D721Med (cell line): ENCODE measurements at places on chromosomes 1 and 21.

DNA sequence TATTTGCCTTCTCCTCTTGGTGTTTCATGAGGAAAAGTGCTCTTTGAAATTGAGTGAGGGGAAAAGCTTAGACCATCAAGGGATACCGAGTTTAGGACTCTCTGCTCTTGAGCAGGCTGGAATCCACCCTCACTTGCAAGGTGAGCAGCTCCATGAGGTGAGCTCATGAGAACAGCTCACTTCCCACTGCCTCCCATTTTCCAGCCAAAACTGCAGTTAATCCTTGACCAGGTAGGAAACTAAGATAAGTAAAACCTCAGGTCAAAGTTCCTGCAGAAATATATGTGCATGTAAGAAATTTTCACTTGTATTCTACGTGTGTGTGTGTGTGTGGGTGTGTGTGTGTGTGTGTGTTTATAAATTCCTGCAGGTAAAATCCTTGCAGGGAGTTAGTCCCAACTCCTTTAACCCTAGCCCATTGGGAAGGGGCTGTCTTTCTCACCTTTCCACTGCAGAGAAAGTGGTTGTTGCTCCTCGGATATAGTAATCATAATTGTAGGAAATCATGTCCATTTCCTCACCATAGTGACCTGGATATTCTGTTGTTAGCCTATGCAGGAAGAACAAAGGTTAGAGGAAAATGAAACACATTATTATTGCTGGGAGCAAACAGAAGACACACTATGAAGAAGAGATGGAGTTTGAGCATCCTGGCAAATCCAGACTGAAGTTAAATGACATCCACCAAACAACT lies 28.3 kb downstream of the DPT start:
- DNase-seq = no peak

DNA sequence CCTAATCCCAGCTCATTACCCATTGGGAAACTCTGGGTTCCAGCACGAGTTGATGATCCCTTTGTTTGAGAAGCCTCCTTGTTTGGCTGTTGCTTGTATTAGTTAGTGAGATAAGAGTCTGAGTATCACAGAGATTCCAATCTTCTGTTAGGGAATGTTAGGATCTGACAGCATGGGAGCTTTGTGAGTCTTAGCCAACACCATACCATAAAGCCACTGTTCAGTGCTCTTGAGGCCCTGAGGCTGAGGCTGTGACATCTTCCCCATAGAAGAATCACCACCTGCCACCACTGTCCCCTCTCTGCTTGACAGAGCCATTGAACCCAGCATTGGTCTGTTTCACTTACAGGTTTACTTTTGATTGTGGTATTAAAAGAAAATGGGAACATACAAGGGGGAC lies 29.3 kb upstream of the NFASC start:
- no peak for DNase-seq

GRCh38 chr1:13864760-13865159 lies 164.8 kb downstream of the PRDM2 start:
- DNase-seq = no peak

GRCh38 chr1:224114787-224115175 lies 870 bp downstream of the FBXO28 start:
- DNase-seq = no peak

DNA sequence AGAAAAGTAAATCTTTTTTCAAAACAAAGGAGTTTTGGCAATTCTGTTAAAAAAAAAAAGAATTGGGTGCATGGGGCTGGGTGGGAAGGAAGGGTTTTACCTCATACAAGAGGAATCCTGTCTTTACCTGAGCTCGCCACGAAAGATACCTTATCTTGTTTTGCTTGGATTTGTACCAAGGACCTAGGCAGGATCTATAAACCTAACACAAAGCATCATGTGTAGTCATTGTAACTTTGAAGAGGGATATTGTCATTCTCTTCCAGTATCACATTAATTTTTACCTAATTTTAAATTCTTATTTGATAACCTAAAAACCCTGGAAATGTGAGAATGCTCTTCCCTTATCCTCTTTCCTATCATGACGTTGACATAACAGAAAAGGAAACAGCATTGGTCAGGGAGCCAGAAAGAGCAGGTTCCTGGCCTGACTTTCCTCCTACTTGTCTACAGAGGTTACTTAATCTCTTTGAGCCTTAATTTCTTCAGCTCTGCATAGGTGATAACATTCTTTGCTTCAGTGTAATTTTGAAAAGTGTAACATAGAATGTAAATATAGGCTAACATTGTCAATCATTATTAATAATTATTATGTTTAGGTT lies 4.0 kb upstream of the LAMC1 start:
- DNase-seq = no peak

- no peak for DNase-seq
Observed at GRCh38 chr1:2230781-2231531, 2.8 kb downstream of the SKI start.

DNA sequence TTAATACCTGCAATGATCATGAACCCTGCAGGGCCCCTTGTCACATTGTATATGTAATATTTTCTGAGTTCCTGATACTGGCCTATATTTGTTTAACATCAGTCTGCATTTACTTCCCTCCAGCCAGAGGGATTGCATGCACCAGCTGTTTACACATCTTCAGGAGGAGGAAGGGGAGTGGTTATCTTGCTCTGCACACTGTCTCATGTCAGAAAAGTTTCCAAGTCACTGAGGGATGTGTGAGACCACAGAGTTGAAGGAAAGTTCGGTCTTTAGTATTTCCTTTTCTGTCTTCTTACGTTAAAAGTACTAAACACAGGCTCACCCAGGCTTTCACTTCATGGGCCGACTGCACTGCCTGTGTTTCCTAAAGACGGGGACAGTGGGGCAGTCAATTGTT lies 574.1 kb downstream of the LMO4 start:
- no peak for DNase-seq

- DNase-seq = no peak
Observed at GRCh38 chr21:45868488-45868887, 113.1 kb upstream of the COL6A1 start.

- DNase-seq = no peak
Observed at GRCh38 chr1:221759436-221759835, 17.5 kb upstream of the DUSP10 start.

DNA sequence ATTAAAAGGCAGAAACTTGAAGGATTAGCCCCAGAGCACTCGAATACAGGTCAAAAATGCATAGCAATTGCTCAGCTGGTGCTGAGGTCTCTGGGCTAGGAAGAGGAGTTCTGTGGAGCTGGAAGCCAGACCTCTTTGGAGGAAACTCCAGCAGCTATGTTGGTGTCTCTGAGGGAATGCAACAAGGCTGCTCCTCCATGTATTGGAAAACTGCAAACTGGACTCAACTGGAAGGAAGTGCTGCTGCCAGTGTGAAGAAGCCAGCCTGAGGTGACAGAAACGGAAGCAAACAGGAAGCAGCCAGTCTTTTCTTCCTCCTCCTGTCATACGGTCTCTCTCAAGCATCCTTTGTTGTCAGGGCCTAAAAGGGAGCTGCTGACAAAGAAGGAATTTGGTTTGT lies 233.4 kb upstream of the FGGY start:
- DNase-seq = no peak

- DNase-seq = no peak
Observed at GRCh38 chr1:205041998-205042910, 758 bp upstream of the CNTN2 start.

DNA sequence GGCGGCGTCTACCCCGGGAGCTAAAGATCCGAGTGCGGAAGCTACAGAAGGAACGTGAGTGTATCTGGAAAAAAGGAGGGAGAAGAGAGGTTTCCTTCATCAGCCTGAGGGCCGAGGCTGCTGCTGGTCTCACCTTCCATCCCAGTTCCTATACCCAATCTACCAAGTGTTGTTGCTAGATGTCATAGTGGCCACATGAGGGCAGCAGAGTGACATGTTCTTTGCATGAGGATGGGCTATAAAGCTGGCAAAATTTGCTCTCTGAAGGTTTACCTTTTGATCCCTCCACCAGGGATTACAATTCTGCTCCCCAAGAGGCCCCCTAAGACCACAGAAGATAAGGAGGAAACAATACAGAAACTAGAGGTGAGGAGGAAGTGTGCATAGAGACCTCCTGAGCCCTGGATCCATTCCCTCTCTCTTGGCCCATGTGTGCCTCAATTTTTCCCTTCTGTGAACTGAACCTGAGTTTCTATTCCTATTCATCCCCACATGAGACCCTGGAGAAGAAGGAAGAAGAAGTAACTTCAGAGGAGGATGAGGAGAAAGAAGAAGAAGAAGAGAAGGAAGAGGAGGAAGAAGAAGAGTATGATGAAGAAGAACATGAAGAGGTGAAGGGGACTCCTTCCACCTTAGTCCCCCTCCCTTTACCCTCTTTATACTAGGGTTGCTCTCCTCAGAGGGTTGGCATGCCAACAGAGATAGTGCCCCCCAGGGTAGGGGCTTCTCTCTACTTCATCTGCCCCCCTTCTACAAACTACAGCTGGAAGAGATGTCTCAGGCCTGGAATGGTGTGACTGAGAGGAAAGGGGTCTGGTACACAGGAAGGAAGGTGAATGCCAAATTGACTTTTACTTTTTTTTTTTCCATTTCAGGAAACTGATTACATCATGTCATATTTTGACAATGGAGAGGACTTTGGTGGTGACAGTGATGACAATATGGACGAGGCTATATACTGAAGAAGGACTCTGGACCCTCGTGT lies 13.3 kb downstream of the POLR3GL start:
- DNase-seq = peak; percentile 90

DNA sequence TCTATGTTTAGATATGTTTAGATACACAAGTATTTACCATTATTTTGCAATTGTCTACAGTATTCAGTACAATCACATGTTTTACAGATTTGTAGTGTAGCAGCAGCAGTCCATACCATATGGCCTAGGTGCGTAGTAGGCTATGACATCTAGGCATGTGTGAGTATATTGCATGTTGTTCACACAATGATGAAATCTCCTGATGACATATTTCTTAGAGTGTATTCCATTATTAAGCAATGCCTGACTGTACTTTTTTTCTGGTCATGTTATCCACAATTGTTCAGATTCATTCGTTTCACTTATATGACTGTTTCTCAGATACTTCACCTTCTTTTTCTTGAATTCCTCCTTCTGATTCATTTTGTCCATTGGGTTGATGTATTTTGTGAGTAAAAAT lies 9.9 kb upstream of the BACE2 start:
- no peak for DNase-seq

GRCh38 chr1:200302192-200302920 lies 107.5 kb downstream of the ZNF281 start:
- DNase-seq = no peak

DNA sequence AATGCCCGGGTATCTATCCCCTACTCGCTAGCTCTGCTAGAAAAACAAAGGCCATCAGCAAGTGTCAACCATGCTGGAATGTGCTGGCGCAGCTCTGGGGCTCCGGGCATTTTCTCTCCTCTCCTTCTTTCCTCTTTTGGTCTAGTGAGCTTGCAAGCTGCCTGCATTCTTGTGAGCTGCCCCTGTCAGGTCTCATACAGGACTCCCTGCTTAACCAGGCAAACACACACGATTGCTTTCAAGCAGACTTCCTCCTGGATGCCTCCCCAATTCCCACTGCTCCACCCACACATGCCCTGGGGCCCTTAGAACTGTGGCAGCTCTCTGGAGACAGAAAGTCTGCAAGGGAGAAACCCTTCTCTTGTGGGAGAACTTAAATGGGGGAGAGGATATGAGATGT lies 35.7 kb upstream of the SUCO start:
- DNase-seq = no peak

DNA sequence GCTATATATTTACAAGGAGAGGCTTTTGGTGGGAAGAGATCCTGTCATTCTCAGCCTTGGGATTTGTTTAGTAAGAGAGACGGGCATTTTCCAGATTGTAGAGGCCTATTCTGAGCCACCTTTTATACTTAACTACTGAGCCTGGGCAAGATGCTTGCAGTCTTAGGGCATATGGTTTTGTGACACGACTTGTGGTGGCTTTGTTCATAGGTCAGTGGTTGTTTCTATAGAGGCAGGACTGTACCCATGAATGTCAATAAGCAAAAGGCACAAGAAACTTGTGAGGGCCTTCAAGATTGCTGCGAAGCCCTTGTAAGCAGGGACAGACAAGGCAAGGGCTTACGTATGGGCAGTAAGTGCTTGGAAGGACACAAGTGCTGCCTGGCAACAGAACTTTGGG lies 3.4 kb upstream of the FCRL3 start:
- DNase-seq = no peak

DNA sequence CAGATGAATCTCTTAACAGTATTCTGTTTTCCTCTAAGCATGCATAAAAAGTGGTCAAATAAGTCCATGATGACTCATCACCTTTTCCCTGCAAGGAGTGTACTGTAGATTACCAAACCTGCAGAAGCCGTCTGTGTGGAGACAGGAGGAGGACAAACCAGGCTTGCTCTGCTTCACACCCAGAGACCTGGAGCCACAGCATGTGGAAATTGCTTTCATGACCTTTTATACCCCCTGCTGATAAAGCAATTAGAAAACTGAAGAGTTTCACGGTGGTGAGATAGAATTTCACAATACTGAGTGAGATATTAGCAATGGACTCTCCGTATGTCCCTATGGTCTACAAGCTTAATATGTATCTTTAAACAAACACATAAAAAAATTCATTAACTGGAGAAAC lies 9.4 kb downstream of the CORT start:
- no peak for DNase-seq

GRCh38 chr1:19412654-19413053 lies 72.7 kb downstream of the CAPZB start:
- no peak for DNase-seq

DNA sequence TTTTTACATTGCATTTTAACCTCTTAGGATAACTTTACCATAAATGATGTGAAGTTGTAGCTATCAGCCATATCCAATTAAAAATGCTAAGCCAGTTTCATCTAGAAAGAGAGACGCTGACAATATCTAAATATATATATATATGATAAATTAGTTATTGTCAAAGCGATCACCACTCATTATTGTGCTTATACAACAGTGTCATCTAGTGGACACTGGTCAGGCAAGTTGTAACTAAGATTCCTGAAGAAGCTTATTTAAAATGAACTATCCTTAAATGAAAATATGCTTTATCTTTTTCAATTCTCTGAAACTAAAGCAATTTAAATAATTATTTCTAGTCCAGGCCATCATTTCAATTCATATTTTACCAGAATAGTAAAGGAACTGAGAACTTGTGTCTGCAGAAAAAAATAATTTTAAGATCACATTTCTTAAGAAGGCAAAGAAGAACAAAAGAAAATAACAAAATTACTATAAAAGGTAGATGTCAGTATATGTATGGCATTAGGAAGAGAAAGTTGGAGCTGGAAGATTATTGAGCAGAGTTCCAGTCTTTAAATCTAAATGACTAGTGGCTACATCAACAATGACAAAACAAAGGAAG lies 193.3 kb upstream of the SNX7 start:
- DNase-seq = no peak

GRCh38 chr1:234327577-234328164 lies 45.6 kb upstream of the COA6 start:
- DNase-seq = no peak

GRCh38 chr1:21012937-21013336 lies 163.8 kb downstream of the EIF4G3 start:
- DNase-seq = no peak

- peak; percentile 10 for DNase-seq
Observed at GRCh38 chr1:155200920-155201319, 6.8 kb downstream of the THBS3 start.

DNA sequence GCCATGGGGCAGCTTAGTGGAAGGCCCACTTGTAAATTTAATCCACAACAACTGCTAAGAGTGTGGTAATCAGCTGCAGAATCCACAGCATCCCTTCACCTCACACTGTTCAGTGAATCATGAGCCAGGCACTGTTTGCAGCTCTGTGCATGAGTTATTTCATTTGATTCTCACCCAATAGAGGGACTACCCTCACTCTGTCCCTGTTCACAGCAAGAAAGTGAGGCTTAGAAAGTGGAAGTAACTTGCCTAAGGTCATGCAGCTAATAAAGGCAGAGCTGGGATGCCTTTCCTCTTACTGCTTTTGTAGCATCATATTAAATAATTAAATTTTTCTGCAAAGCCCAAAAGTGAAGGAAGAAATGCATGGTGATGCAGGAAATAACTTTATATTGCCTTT lies 346.5 kb upstream of the PLD5 start:
- no peak for DNase-seq
